ENCODE measurements at places on chromosomes 11 and 22.

DNA sequence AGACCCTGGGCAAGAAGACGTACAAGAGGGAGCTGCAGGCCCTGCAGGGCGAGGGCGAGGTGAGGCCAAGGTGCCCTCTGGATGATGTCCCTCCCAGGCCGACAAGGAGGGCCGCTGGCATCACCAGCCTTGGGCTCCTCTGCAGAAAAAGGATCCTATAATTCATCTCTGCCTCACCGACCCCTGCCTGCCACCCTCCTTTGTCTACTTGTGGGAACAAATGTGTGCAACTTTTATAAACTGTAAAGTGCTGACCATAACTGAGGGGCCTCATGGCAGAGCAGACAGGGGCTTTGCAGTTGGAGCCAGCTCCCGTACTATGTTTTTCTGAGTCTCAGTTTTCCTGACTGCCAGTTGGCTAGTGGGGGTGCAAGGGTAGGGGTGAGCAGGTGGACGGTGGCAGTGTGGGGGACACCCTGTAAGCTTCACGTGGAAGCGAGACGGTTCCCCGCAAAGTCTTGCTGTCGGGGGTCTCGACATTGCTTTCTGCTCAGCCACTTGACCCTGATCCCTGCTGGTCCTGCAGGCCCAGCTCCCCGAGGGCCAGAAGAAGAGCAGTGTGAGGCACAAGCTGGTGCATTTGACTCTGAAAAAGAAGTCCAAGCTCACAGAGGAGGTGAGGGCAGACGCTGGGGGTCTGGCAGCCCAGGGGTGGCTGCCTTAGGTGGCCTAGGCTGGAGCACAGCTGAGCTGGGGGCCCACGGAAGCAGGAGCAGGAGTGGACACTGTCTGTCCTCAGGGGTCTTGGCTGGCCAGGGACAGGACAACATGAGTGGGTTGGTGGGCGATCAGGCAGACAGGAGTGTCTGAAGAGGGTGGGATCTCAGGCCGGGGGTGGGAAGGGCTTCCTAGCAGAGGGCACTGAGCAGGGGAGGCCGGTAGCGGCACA, 54.7 kb downstream of the MYO7A start:
- no peak for DNase-seq

- no peak for DNase-seq
These were observed at the start of gene MS4A12 for GRCh38 chr11:60492488-60493009. Gene MS4A12 (plus strand): TSS chr11:60492778. CDS start chr11:60497319, 4,541 bp downstream.

- DNase-seq: no peak
These were observed 14.3 kb upstream of the HPX start for GRCh38 chr11:6455070-6455469.

DNA sequence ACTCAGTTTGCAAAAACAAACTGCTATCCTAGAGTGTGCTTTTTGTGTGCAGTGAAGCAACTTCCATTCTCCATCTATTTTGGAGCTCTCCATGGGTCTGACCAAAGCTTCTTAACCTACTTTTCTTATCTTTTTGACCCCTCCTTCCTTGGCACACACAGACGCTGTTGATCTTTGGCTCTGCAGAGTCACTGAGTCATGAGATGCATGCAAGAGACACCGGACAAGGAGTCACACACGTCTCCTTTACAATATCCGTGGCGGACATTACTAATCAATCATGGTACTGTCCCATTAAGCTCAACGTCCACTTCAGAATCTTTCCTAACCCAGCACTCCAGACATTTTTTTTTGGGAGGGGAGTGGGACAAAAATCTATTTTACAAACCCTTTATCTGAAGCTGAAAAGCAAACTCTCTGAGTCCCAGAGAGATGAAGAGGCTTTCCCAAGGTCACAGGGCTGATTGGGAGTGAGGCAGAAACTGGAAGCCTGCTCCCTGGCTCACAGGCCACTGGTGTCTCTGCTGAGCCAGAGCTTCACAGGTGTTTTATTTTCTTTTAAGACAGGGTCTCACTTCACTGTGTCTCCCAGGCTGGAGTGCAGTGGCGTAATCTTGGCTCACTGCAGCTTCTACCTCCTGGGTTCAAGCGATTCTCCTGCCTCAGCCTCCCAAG, 165.8 kb upstream of the SYT13 start:
- no peak for DNase-seq

- no peak for DNase-seq
These were observed 1401.9 kb downstream of the FAM181B start for GRCh38 chr11:81331611-81332235.

DNA sequence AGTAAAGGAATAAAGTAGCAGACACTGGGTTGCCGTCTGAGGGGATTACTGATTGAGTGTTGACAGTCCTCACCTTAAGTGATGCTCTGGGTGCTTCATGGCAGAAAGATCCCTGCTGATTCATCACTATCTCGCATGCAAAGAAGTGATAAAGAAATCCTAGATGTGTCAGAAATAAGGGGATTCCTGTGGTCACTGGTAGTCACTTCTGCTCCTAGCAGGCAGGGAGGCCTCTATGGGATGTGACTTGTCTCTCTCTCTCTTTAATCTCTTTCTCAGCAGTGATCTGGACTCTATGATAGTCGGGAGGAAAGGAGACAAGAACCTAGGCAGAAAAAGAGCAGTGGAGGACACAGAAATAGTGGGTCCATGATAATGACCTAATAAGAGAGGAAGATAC, 30.9 kb upstream of the OR56A1 start:
- DNase-seq: no peak

DNA sequence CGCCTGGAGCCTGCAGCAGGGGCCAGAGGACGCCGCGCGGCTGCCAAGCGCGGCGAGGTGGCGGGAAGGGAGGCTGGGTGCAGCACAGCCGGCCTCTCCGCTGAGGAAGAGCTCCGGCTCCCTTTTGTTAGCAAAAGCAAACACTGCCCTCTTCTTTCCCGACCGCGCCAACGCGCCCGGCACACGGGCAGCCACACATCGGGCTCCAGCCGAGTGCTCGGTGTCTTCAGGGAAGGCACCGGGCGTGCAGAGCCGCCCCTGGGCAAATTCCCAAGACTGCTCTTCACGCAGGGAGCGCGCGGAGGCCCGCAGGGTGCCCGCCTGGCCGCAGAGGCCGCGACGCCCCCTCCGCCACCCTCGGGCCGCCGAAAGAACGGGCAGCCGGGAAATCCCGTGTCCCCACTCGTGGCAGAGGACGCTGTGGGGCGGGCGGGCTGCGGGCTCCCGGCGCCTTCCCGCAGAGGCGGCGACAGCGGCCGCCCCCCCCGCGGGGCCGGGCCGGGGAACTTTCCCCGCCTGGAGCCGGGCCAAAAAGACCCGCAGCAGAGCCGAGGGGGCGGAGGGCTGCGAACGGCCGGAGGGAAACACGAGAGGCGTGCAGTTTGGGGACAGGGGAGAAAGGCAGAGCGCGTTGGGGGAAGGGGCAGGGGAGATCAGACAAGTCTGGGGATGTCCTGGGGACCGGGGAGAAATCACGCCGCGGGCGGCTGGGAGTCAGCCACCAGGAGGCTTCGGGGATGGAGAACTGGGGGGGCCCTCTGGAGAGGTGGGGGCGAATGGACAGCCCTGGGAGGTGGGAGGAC, 931 bp downstream of the CADM1 start:
- peak; percentile 72 for DNase-seq

DNA sequence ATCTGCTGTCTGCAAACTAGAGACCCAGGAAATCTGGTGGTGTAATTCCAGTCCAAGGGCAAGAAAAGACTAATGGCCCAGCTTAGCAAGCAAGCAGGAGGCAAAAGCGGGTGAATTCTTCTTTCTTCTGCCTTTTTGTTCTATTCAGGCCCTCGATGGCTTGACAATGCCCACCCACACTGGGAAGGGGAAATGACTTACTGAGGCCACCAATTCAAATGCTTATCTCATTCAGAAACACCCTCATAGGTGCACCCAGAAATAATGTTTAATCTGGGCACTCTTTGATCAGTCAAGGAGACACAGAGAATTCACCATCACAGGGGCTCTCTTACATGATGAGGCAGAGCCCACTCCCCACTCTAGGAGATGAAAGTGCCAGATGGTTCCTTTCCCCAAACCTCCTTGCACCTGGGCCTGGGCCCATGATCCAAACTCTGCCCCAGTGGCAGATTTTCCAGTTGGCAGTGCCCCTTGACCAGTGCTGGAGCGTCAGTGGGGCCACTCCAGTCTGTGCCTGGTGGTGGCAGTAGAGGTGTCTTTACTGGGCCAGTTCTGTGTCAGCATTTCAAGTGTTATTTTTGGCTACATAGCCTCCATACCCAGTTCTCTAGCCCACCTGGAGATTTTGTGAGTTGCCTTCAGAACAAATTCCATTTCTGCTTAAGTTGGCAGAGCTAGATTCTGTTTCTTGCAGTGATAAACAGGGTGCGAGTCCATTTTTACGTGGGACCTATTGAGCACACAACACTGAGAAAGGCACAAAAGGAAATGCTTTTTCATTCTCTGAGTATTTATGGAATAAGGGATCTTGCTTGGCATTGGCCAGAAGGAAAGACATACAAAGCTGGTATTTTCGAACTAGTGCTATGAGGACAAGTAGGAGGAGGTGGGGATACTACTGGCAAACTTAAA, 7.5 kb downstream of the ELMOD1 start:
- no peak for DNase-seq

DNA sequence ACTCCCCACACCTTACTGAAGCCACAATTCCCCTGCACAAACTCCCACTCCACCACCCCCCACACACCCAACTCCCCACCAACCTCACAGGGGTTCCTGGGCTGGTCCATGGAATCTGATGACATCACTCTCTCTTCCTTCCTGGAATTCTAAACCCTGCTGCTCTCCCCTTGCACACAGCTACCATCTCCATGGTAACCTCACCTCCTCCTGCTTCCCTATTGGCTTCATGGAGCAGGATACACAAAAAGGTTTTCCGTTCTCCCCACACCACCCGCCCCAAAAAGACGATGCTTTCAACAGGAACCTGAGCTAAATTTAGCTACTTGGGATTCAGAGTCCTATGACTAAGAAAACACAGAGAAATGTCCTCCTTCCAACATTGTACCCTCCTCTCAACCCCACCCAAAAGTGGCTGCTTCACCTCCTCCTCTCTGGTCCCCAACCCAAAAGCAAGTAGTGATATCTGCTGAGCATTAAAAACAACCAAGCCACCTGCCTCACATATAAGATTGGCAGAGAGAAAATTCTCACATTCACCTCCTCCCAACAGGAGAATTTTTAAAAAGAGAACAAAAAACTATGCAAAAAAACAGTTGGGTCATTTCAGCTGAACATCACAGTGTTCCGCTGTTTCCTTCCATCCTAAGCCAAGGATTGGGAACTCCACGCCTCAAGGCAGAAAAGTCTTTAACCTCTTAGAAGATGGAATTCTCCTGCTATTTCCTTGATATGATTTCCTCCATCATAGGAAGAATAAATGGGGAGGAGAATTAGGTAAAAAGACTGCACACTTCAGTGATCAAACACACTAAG, 66.9 kb downstream of the RBFOX2 start:
- no peak for DNase-seq

- no peak for DNase-seq
These were observed 7.9 kb upstream of the CYTH4 start for GRCh38 chr22:37274380-37274862.

- no peak for DNase-seq
These were observed 981.6 kb upstream of the FAT3 start for GRCh38 chr11:91243051-91243450.

GRCh38 chr11:65290448-65291165, 24.1 kb upstream of the CDC42EP2 start:
- DNase-seq: no peak

- peak; percentile 48 for DNase-seq
These were observed 42.9 kb upstream of the PRR5 start for GRCh38 chr22:44659140-44659539.

- no peak for DNase-seq
These were observed 57.6 kb downstream of the FBXO7 start for GRCh38 chr22:32531931-32532819.

All from NCI-H446 treated with DMSO at 0.1 percent for 48 hours (cell line).